ENCODE measurements at places on chromosomes 7 and 10.

- no peak overlapping the region for H3K4me3 ChIP-seq
- H3K36me3 ChIP-seq = no peaks in the 10 kb centered on the region
- no peaks in the 10 kb centered on the region for H3K4me1 ChIP-seq
Measured at GRCh38 chr10:112126901-112127300, 56.7 kb downstream of the GPAM start.

DNA sequence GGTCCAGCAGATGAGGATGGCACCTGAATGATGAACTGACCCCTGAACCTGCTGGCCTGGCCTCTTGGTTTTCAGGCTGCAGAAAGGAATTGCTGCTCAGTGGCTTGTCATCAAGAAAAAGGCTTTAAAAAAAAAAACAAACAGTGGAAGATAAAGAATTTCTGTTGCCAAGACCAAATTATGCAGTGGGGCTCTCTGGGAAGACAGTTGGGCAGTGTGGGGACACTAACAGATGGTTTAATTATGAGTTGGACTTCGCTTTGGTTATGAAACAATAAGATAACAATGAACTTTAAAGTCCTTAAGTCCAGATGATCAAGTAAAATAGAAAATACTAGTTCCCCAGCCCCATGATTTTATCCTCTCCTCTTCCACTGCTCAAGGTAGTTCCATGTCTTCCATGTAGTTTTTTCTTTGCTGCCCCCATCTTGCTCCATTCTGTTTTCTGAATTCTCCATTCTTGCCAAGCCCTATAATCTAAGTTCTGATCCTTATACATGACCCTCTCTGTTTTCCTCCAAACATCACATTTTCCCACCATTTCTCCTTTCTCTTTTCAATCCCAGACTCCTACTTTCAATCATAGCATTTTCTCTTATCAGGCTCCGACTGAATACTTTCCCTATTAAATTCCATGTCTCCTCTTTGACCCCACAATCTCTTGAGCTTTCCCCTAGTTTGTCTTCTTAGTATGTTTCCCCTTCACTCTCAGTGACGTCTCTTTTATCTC lies 52.6 kb downstream of the ANK3 start:
- H3K27ac ChIP-seq = no peak overlapping the region
- H3K36me3 ChIP-seq = no peaks in the 10 kb centered on the region
- H3K4me1 ChIP-seq = no peaks in the 10 kb centered on the region
- H3K27me3 ChIP-seq = no peaks in the 10 kb centered on the region

DNA sequence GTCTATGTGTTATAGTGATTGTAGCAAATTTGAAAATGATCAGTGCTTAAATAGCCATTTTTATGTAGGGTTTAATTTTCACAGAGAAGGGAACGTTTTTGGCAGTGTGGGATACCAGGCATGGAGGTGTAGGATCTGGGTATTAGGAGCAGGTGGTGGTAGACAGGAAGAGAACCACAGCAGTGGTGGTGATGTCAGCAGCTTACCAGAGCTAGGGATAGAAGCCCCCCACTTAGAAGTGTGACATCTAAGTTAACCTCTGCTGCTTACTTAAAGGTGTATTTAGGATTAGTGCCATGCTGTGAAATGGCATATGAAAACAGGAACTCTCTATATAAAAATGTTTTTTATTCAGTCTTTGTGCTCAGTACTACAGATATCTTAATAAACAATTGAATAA lies 73.8 kb downstream of the CREM start:
- DNase-seq = no peak
- no peaks in the 10 kb centered on the region for H3K27me3 ChIP-seq
- H3K36me3 ChIP-seq = peaks cover 58% of the 10 kb centered on the region

DNA sequence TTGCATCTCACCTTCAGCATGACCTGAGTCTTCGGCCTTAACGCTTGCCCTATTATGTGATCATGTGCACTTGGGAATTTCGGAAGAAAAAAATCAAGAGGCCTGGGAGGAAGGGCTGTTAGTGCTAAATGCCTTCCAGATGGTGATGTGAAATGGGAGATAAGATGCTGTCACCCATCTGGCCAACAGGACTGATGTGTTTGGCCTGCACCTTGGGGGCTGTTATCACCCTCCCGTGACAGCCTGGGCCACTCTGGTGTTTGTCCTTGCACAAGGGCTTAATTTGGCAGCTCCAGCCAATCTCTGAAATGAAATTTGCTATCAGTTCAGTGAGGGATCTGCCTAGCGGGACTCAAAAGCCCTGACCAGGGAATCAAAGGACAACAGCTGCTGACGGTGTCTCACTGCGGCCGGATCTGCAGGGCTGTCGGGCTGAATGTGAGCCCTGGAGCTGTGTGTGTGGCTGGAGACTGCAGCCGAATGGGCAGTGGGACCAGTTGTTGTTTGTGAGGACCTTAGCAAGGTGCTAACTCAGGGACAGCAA lies 131.4 kb upstream of the BTBD16 start:
- no peak overlapping the region for H3K4me3 ChIP-seq
- no peaks in the 10 kb centered on the region for H3K27me3 ChIP-seq
- H3K4me1 ChIP-seq = no peaks in the 10 kb centered on the region
- no peak for DNase-seq
